Bronchial epithelial cell (primary cell): ENCODE measurements at places on chromosomes 12 and 14. TPM values are rescaled to one million over a fixed set of nuclear protein-coding genes. Genes with fewer than 3 reads are reported as not detected.

GRCh38 chr12:96194576-96194889 is 358 bp downstream of the ELK3 start:
- no peak for DNase-seq

DNA sequence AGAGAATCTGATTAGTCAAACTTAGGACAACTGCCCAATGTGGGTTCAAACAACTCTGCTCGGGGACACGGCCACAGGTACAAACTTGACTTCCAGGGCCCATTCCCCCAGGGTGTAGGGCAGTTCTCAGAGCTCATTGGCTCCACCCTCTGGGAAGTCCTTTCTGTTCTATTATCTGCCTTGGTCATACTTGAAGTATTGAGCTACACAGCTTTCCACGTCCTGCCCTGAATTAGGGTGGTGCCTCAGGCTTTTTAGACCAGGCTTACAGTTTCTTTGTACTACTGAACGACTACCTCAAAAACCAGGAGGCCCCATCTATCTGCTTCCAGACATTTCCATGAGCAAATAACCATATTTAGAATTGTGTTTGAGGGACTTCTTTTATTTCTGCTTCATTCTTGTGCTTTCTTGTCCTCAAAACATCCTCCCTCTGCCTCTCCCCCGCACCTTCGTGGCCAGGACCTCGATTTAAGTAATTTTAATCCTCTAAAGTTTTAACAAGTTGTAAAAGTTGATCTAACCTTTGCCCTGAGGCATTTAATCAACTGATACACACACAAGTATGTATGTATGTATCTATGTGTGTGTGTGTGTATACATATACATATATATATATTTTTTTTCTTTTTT is 281.7 kb upstream of the AMIGO2 start:
- DNase-seq, result peak; percentile 75

IFI27 gene
- 15.2 and 20.5 TPM in 2 replicates for total RNA-seq

NXPH4 gene
- 0.53 and 1.9 TPM in 2 replicates for total RNA-seq

CLEC9A gene
- total RNA-seq, result not detected in 2 replicates

NR4A1 gene
- 0.38 and 0.79 TPM in 2 replicates for total RNA-seq
